ENCODE measurements at places on chromosomes 12 and 14. TPM values are rescaled to one million over a fixed set of nuclear protein-coding genes. Genes with fewer than 3 reads are reported as not detected.
A peak's percentile ranks its signal among the peaks of the same experiment; 100 is the strongest.

DNA sequence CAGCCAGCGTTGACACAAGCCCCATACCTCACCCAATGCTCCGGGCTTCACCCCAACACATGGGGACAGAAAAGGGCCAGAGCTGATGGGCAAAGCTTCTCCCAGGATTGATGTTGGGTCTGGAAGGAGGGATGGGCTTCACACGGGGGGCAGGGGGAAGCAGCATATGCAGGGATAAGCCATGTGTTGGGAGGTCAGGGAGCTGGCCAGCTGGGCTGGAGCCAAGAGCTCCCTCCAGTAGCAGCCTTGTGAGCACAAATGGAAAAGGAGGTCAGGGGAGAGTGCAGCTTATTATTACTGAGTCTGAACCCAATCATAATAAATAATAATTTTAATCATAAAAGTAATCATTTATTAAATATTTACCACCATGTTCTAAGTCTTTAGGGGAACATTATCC, 9.3 kb downstream of the PLEKHD1 start:
- H3K4me1 ChIP-seq = no peaks in the 10 kb centered on the region
- no peaks in the 10 kb centered on the region for H3K36me3 ChIP-seq
- no peak overlapping the region for H3K4me3 ChIP-seq
- H3K27ac ChIP-seq = no peak overlapping the region
- DNase-seq = no peak
- H3K27me3 ChIP-seq = no peaks in the 10 kb centered on the region

DNA sequence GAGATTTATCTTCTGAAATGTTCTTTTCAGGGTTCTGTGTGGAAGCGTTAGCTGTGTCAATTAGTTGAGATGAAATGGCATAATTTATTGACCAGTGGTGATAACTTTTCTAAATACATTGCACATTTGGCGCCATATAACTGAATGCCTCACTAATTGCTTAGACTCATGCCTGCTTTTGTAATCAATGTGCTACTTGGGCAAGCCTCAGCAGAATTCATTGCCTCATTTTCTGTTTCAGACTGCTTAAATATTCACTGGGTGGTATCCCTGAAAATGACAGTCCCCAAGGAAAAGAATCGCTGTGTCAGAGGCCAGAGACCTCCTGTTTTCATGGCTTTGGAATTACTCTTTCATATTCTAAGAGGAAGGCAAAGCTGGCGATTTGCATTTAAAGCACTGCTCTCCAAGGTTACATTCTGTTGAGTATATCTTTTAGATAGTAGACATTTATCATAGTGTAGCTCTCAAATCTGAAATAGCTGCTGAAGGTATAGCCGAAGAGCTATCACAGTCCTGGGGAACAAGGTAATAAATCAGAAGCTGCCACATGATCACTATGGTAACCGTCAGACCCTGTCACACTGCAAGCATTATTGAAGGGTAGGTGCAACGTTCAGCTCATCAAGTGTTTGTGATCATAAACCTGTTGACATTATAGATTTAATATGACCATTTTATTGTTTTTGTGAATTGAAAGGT, 297.3 kb upstream of the E2F7 start:
- H3K4me3 ChIP-seq = no peak overlapping the region
- DNase-seq = no peak
- H3K36me3 ChIP-seq = no peaks in the 10 kb centered on the region
- H3K27ac ChIP-seq = no peak overlapping the region
- no peaks in the 10 kb centered on the region for H3K4me1 ChIP-seq

GRCh38 chr14:93648440-93649168, 139.7 kb downstream of the PRIMA1 start:
- no peak overlapping the region for H3K4me3 ChIP-seq
- peak; percentile 55 for DNase-seq
- no peak overlapping the region for H3K27ac ChIP-seq

DNA sequence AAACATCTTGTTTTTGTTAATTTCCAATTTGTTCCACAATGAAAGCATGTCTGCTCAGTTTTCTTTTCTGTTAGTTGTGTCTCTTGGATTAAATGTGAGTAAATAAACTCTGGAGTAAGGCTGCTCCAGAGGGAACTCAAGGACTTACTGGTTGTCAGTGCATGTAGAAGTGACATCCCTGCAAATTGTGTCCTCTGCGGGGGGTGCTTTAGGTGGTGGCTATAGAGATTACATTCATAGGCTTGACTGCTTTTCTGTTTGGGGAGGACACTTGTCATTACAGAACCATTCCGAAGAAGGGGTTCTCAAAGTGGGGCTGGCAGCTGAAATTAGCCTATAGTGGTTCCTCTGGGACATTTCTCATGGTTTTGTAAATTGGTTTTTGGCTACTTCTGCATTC, 8.8 kb downstream of the TMTC2 start:
- no peak for DNase-seq
- H3K27ac ChIP-seq = no peak overlapping the region
- H3K4me3 ChIP-seq = no peak overlapping the region
- no peaks in the 10 kb centered on the region for H3K27me3 ChIP-seq

DNA sequence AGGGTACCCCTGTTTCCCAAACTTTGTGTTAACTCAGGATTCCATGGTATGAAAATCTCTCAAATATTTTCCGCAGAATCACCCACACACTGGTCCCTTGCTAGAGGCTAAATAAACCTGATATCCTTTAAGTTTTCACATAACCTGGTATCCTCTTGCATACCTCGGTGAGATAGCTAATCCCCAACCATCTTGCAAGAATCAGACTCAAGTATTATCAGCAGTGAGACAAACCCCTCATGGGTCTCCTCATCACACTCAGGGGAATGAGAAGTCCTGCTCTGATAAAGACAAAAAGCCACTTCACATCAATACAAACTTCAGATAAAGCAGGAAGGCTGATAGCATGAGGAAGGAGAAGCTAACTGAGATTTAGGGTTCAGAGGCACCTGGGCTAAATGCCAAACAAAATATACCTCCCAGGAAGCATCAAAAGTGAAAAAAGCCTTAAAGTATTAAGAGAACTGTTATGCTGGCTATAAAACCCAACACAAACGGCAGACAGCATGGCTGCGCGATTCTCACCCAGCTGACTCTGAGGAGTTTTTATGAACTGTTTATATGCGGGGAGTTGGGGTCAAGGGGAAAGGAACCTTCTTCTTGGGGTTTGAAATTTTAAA, 96.5 kb downstream of the FOXN3 start:
- no peaks in the 10 kb centered on the region for H3K36me3 ChIP-seq
- no peak overlapping the region for H3K4me3 ChIP-seq
- H3K27ac ChIP-seq = no peak overlapping the region
- H3K27me3 ChIP-seq = no peaks in the 10 kb centered on the region

The ARMH4 gene
- total RNA-seq = 9.2 TPM

DNA sequence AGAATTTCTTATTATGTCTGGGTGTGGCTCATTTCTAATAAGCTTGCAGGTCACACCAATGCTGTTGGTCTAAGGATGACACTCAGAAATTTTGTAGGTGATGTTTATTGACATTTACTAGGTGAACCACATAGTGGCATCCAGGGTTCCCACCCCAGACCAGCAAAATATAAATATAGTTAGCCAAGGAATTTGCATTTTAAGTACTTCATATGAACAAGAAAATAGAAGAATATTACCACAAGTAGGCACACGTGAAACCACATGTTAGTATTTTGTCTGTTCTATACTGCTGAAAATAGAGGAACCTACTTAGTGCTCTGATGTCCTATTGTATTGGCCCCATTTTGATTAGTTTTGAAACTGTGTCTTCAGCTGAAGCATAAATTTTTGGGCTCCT, 71.1 kb downstream of the USP15 start:
- no peaks in the 10 kb centered on the region for H3K27me3 ChIP-seq
- H3K4me1 ChIP-seq = no peaks in the 10 kb centered on the region
- H3K36me3 ChIP-seq = no peaks in the 10 kb centered on the region
- no peak for DNase-seq

The IQSEC3 gene
- 0.70 TPM for total RNA-seq

GRCh38 chr12:4215229-4216186, 58.1 kb upstream of the CCND2 start:
- no peak overlapping the region for H3K27ac ChIP-seq
- no peaks in the 10 kb centered on the region for H3K27me3 ChIP-seq
- DNase-seq = no peak
- H3K4me1 ChIP-seq = no peaks in the 10 kb centered on the region
- H3K4me3 ChIP-seq = no peak overlapping the region
- H3K36me3 ChIP-seq = no peaks in the 10 kb centered on the region

DNA sequence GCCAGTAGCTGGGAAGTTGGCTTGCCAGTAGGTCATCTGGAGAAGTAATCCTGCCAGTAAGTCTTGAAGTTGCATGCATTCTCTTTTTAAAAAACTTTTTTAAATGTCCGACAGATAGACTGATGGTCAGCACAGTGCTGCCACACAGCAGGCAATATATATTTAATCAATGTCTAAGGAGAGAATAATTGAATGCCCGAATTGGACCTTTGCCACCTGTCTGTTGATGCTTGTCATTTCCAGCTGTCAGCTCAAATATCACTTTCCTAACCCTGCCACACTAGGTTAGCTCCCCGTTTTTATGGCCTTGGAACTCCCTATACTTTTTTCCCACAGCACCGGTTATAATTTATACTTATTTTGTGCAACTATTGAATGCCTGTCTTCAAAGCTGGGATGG, 2.1 kb upstream of the SLC15A4 start:
- H3K27me3 ChIP-seq = no peaks in the 10 kb centered on the region
- H3K4me1 ChIP-seq = peaks cover 16% of the 10 kb centered on the region
- no peak overlapping the region for H3K4me3 ChIP-seq
- H3K36me3 ChIP-seq = no peaks in the 10 kb centered on the region

DNA sequence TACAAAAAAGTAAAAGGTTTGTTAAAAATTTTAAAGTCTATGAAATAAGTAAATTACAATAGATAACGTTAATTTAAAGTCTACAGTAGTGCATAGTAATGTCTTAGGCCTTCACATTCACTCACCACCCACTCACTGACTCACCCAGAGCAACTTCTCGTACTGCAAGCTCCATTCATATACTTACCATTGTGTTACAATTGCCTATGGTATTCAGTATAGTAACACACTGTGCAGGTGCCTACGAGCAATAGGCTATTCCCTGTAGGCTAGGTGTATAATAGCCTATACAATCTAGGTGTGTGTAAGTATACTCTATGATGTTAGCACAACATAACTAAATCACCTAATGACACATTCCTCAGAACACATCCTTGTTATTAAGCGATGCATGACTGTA, 435.3 kb upstream of the TMTC1 start:
- no peaks in the 10 kb centered on the region for H3K27me3 ChIP-seq
- no peaks in the 10 kb centered on the region for H3K4me1 ChIP-seq
- H3K36me3 ChIP-seq = no peaks in the 10 kb centered on the region
- H3K4me3 ChIP-seq = no peak overlapping the region
- no peak overlapping the region for H3K27ac ChIP-seq

The IFNG-AS1 gene
- total RNA-seq = not detected

DNA sequence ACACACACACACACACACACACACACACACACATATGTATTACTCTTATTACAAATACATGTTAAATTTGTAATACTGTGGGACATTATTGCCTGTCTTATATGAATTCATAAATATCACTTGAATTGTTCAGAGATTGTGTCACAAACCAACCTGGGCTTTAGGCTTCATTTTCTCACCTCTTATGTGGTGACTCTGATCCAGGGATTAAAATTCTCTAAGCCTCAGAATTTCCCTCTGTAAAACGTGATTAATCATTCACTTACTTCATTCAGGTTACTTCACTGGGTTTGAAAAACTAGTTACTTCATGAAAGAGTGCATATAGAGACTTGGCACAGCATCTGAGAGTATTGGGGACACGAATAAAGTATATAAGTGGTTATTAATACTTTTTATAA, 240.3 kb upstream of the PDZRN4 start:
- no peaks in the 10 kb centered on the region for H3K36me3 ChIP-seq
- DNase-seq = no peak
- no peak overlapping the region for H3K27ac ChIP-seq
- H3K4me1 ChIP-seq = no peaks in the 10 kb centered on the region
- no peaks in the 10 kb centered on the region for H3K27me3 ChIP-seq

GRCh38 chr12:76542908-76543307, 16.7 kb downstream of the OSBPL8 start:
- H3K4me1 ChIP-seq = peaks cover 13% of the 10 kb centered on the region
- no peak for DNase-seq
- no peaks in the 10 kb centered on the region for H3K36me3 ChIP-seq
- no peak overlapping the region for H3K4me3 ChIP-seq
- no peaks in the 10 kb centered on the region for H3K27me3 ChIP-seq
- H3K27ac ChIP-seq = no peak overlapping the region

The CABP1 gene
- total RNA-seq = not detected

GRCh38 chr12:106487664-106488063, 95.1 kb upstream of the RFX4 start:
- H3K4me3 ChIP-seq = no peak overlapping the region
- no peak for DNase-seq
- H3K4me1 ChIP-seq = no peaks in the 10 kb centered on the region
- no peak overlapping the region for H3K27ac ChIP-seq

The COPS7A gene
- total RNA-seq = 46.9 TPM

The PLEKHD1 gene
- not detected for total RNA-seq

The KLRF1 gene
- total RNA-seq = not detected

GRCh38 chr14:65237941-65238340, 135.6 kb upstream of the MAX start:
- no peaks in the 10 kb centered on the region for H3K36me3 ChIP-seq
- H3K4me1 ChIP-seq = peaks cover 40% of the 10 kb centered on the region

The HOXC12 gene
- not detected for total RNA-seq

DNA sequence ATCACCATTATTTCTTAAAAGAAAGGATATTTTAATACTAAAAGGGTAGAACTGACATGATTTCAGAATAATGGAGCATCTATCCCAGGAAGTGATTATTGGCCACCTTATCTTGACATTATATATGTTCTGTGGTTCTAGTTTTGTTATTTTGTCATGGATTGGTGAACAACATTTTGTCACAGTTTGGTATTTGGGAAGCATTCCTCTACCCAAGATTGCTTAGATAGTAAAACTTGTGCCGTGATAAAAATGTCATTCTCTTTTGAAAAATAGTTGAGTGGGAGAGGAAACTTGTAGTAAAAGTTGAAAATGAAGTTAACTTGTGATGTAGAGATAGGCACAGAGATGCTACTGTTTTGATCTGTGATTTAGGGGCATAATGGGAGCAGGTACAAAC, 65.7 kb downstream of the TMX1 start:
- no peak for DNase-seq
- peaks cover 4% of the 10 kb centered on the region for H3K4me1 ChIP-seq
- H3K27ac ChIP-seq = peak overlapping the region; percentile 20
- H3K4me3 ChIP-seq = no peak overlapping the region

DNA sequence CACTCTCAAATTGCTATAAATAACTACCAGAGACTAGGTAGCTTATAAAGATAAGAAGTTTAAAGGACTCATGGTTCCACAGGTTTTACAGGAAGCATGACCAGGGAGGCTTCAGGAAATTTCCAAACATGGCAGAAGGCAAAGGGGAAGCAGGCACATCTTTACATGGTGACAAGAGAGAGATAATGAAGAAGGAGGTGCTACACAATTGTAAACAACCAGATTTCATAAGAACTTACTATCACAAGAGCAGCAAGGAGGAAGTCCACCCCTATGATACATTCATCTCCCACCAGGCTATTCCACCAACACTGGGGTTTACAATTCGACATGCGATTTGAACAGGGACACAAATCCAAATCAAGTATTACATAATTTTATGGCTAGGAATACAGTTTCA, 257.7 kb downstream of the BTG1 start:
- H3K4me1 ChIP-seq = peaks cover 35% of the 10 kb centered on the region
- no peak for DNase-seq
- no peak overlapping the region for H3K4me3 ChIP-seq
- no peaks in the 10 kb centered on the region for H3K36me3 ChIP-seq
- no peaks in the 10 kb centered on the region for H3K27me3 ChIP-seq

GRCh38 chr12:48247181-48247966, 44.3 kb upstream of the OR10AD1 start:
- H3K36me3 ChIP-seq = no peaks in the 10 kb centered on the region
- H3K27ac ChIP-seq = no peak overlapping the region
- no peak overlapping the region for H3K4me3 ChIP-seq
- H3K4me1 ChIP-seq = no peaks in the 10 kb centered on the region
- no peak for DNase-seq

The FOXG1 gene
- not detected for total RNA-seq
